Left renal cortex interstitium (tissue), 4 donors: ENCODE measurements at places on chromosomes 7 and 10.

DNA sequence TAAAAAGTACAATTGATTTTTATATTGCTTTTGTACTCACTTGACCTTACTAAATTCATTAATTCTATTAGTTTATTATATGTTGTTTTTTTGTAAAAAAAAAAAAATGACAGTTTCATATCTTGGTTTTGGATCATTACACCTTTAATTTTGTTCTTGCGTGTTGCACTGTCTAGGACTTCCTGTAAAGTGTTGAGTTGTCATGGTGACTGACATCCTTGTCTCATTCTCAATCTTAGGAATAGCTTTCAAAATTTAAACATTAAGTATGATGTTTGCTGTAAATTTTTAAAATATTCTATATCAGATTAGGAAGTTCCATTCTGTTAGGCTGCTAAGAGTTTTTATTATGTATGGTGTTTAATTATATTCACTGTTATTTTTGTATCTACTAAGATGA is 139.1 kb downstream of the ARHGAP12 start:
- no peak for DNase-seq

DNA sequence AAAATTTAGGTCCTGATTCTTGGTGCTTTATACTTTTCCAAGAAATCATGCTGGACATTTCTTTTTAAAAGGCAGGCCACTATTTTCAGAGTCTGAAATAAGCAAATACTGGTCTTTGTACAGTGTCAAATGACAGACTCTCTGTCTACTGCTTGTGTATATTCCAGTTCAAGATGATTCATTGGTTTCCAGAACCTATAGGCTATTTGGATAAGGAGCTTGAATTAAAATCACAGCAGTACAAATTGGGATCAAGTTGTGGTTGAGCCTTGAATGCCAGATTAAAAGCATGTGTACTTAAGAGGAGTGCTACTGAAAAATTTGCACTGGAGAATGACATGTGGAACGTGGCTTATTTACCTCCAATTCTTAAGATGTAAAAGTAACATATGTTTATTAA is 10.7 kb downstream of the KMT2E start:
- DNase-seq = no peak

DNA sequence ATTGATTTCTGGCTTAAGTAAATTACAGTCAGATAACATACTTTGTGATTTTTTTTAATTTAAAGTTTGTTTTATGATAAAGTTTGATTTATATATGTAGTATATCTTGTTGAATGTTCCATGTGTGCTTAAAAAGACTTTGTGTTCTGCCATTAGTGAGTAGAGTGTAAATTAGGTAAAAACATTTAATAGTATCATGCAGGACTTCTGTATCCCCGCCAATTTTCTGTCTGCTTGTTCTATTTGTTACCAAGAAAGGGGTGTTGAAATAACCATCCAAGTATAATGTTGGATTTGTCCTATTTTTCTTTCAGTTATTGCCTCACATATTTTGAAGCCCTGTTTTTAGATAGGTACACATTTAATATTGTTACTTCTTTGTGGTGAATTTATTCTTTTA is 172.1 kb downstream of the CAMK1D start:
- no peak for DNase-seq

DNA sequence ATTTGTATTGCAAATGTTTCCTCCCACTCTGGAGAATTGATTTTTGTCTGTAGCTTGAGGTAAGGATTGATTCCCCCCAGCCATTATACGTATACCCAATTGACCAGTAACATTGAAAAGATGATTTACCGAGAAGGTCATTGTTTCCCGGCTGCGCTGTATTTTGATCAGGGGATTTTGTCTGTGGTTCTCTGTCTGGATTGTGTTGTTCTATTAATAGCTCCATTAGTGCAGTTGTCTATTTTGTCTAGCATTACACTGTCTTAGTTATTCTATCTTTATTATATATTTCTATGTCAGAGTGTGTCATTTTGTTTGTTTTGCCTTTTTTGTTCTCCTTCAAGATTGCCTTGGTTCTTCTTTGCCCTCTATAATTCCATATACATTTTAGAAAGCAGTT is 37.7 kb downstream of the AHR start:
- DNase-seq = no peak

GRCh38 chr7:113087071-113087998 is 708 bp upstream of the GPR85 start:
- no peak for DNase-seq

DNA sequence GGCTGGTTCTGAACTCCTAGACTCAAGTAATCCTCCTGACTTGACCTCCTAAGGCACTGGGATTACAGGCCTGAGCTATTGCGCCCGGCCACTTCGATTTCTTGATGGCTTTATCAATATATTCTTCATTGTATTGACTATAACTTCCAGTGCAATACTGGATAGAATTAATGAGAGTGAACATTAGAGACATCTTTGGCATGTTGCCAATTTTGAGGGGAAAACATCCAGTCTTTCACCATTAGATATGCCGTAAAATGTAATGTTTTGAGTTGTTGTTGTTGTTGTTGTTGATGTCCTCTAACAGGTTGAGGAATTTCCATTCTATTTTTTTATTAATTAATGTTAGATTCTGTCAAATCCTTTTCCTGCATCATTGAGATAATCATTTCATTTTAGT is 578.9 kb downstream of the ZWINT start:
- no peak for DNase-seq

GRCh38 chr7:144827621-144828020 is 8.2 kb downstream of the TPK1 start:
- peak; percentile 39 for DNase-seq
